ENCODE measurements at places on chromosomes 12 and 14.

GRCh38 chr12:125299840-125300239, 234.6 kb downstream of the AACS start:
- DNase-seq = no peak

DNA sequence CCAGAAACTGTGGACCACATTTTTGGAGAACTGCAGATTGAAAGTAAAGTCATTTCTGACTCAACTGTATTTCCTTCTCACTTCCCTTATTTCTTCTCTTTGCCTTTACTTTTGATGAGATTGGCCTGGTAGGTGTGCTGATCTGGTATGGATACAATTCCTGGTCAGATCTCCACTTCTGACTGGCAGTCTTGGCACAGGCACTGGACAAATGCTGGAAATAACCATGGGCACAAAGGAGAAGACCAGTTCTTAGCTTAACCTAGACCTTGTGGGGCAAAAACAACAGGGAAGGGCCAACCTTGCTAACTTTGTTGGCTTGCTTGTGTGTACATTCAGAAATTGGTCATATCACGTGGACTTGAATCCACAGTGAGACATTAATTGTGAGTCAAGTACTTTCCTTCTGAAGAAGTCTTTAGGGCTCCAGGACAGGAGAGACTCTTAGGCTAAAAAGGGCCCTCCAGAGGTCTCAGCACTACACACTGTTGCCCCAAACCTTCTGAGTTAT, 75.0 kb downstream of the DIP2B start:
- no peak for DNase-seq

DNA sequence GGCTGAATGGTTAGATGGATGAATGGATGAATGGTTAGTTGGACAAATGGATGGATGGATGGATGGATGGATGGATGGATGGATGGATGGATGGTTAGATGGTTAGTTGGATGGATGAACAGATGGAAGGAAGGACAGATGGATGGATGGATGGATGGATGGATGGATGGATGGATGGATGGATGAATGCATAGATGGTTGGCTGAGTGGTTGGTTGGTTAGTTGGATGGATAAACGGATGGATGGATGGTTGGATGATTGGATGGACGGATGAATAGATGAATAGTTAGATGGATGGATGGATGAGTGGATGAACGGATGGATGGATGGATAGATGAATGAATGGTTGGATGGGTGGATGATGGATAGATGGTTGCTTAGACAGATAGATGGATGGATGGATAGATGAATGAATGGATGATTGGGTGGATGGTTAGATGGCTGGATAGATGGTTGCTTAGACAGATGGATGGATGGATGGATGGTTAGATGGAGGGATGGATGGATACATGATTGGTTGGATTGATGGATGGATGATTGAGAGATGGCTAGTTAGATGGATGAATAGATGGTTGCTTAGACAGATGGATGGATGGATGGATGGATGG, 48.8 kb upstream of the HSPB8 start:
- no peak for DNase-seq

GRCh38 chr12:91603060-91603459, 420.4 kb upstream of the DCN start:
- no peak for DNase-seq

DNA sequence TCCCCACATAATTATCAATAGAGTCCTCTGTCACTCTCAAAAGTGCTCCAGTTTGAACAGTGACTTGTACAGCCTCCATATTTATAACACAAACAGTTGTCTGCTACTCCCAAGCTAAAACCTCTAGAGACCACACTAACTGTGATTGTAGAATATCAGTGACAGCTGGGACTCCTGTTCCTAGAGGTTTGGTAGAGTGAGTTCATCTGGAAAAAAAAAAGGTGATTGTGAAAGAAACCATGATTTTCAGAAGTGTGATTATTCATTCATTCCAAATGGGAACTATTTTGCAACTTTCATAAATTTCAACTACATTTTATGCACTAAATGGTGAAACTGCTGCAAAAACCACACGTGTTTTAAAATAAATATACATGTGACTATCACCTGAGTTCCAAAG, 128.0 kb upstream of the PLXNC1 start:
- DNase-seq = no peak

DNA sequence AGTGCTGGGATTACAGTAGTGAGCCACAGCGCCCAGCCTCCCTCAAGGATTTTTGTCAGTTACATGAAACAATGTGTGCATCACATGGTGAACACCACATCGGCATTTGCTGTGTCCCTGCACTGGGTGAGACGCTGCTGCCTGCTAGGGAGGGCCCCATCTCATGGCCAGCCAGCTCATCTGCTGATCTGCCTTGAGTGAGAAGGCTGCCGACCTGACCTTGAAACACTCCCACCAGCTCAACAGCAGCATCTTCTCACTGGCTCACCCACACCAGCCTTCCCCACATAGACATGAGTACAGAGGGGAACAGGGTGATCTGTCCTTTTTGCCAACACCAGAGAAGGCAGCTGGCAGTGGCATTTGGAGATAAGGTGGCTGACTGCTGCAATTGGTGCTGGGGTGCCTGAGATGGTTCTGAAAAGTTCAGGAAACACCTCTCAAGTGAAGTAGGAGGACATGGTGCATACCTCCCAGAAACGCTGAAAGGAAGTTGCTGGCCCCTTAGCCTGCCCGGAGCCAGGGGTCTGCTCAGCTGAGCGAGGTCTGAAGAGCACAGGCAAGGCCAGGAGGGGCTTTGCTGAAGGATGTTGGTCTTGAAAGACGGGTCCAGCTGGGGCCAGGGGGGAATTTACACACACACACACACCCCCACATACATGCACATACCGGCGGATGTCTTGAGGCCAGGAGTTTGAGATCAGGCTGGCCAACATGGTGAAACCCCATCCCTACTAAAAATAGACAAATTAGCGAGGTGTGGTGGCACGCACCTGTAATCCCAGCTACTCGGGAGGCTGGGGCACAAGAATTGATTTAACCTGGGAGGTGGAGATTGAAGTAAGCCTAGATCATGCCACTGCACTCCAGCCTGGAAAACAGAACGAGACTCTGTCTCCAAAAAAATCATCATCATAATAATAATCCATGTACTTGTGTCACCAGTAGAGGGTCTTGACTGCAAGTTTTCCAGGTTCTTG, 14.3 kb upstream of the PPP1R13B start:
- DNase-seq = no peak

GRCh38 chr12:23472329-23472971, 477.0 kb downstream of the SOX5 start:
- DNase-seq = no peak

GRCh38 chr12:122854554-122854953, 19.3 kb downstream of the HIP1R start:
- DNase-seq = no peak

DNA sequence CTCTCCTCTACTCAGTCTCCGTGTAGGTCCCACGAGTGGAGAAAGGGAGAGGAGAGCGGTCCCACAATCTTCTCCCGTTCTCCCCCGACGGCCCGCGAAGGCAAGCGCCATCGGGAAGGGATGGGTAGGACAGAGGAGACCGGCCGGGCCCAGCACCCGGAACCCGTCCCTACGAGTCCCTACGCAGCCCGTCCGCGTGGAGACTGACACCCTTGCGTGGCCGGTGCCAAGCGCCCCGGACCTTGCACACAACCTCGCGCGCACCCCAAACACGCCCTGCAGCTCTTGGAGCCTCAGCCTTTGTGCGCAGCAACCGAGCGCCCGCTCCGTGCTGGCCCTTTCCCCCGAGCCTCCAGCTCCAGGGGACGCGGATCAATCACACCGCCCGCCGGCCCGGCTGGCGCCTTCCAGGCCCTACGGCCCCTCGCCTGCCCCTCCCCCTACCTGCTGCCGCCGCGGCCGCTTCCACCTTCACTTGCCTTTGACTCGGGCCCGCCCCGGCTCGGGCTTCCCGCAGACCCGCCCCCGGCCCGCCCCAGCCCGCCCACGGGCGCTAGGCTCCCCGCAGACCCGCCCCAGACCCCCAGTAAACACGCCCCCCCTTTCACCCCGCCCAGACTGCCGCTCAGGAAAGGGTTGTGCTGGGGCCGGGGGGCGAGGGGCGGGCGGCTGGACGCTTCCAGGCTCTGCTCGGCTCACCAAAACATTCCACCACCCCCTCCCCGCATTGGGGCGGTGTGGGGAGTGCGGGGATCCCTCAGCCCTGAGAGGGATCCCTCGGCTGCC, at the start of gene NDRG2:
NDRG2 (minus strand) TSS at position 477 of the 786 bp plus-strand sequence. CDS start 1,746 bp downstream, outside the sequence.
- peak; percentile 51 for DNase-seq

DNA sequence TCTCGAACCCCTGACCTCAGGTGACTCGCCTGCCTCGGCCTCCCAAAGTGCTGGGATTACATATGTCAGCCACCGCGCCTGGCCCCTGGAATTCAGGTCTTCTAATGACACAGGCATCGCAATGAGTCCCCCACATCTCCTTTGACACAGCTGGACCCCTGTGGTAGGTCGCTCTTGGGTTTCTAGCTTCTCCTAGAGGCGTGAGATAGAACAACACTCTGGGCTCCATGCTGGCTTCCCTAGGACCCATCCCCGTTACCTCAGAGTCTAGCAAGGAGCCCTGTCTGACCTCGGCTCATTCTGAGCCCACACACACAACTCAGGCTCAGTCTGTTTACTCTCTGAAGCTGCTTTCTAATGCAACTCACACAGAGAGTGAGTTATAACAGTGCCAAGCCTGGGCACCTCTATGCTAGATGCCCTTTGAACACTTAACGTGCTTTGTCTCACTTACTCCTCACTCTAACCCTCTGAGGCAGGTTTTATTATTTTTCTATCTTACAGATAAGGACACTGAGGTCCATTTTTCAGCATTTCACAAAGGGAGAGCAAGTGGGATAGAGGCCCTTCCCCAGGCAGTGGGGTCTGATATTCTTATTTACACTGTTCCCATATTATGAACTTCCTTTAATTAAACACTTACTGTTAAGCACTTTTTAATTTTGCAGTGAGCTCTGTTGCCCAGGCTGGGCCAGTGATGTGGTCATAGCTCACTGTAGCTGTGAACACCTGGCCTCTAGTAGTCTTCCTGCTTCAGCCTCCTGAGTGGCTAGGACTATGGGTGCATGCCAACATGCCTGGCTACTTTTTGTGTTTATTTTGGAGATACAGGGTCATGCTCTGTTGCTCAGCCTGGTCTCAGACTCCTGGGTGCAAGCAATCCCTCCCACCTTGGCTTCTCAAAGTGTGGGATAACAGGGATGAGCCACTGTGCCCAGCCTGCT, 40.6 kb upstream of the RBM19 start:
- no peak for DNase-seq

DNA sequence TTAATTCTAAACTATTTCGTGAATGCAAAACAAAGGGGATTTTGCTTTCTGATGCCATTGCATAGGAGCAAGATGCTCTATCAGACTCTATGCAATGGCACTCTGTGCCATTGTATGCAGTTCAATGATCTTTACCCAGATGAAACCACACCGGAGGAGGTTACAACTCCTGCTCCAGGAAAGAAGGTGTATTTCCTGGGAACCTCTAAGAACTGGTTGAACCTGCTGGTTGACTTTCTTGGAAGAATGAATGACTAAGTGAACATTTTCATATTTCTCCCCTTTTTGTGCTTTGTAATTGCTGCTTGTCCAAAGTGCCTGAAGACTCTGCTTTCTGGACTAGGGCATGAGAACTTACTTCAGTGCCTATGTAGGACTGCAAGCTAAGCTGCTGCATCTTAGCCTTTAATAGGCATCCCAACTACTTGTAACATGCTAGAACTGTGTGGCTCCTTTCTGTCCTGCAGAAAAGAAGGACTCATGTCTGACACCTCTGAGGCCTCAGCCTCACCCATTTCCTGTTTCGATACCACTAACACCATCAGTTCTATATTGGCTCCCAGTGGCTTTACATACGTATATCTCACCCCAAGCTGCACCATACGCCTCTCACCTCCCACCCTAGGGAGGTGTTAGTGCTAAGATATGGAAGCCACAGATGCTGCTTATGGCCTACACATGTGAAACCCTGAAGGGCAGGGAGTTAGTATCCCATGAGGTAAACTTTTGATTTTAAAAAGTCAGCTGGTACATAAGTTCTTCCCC, 193.5 kb upstream of the CNOT2 start:
- DNase-seq = no peak

GRCh38 chr12:56286044-56286830, 13.9 kb downstream of the CS start:
- DNase-seq = no peak

GRCh38 chr14:101588286-101588975, 27.1 kb downstream of the DIO3 start:
- no peak for DNase-seq

DNA sequence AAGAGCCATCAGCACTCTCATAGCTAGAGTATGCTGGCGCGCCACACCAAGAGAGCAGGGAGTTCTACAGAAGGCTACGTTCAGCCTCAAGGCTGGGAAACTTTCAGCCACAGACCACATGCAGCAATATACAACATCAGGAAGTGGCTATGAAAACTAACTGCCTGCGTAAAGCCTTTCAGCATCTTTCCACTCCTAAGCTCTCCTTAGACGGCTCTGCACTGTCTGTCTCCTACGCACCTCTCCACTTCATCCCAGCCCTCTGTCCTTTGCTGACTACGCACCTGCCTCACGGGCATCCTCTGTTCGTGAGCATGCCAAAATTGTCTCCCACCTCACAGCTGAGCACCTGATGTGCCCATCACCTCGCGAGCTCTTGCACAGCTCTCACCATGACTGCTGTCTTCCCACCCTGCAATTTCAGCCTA, 9.7 kb downstream of the MPHOSPH9 start:
- DNase-seq = no peak

GRCh38 chr12:114757684-114758325, 73.8 kb upstream of the TBX3 start:
- DNase-seq = no peak

GRCh38 chr14:77616133-77616453, 344 bp downstream of the SPTLC2 start:
- DNase-seq = no peak

GRCh38 chr12:62632411-62632918, 165.8 kb downstream of the MON2 start:
- no peak for DNase-seq

Measured in stimulated activated CD4-positive, alpha-beta T cell treated with anti-CD3 and anti-CD28 coated beads, Interleukin-1b, Interleukin-23, amount 100 ng/mL, for 1 hour (primary cell).